GF-D8 (cell line): ENCODE measurements at places on chromosomes 1 and 21.
A peak's percentile ranks its signal among the peaks of the same experiment; 100 is the strongest.

- DNase-seq = peak; percentile 5
Measured at GRCh38 chr1:102693345-102693744, 415.0 kb downstream of the COL11A1 start.

DNA sequence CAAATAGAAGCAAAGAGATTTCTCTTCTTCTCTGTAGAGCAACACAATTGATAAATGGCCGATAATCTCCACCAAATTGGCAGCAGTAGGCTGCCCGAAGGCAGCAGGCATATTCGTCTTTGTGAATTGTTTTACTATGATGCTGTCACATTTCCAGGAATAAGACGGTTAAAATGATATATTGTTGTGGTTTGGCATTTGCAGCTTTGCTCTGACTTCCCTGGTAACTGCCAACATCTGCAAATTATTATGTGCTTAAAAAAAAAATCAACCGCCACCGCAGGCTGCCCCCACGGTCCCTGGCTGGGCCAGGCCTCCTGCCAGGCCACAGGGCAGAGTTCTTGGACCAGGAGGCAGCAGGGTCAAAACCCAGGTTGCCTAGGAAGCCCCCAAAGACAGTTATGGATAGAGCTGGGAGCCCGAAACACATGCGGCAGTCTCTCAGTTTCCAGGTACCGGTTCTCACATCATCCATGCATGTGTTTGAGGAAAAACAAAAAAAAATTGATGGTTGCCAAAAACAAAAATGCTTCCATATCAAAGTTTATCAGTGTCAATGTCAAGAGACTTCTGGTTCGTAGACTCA, 179.3 kb downstream of the ETS2 start:
- DNase-seq = peak; percentile 99

DNA sequence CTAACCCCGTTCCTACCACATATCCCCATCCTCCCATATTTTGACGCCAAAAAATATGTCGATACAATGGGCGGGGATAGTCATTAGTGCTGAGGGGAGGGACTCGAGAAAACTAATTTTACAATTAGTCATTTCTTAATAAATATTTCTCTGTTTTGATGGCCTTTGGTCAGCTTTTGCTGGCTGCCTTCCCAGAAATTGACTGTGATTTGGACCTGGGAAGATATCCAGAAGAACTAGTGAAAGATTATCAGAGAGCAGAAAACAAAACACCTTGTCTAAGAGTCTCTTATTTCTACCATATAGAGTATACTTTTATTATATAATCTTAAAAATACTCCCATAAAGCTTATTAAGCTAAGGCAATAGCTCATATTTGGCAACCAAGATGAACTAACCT, 247.6 kb downstream of the MRPL39 start:
- DNase-seq = no peak

DNA sequence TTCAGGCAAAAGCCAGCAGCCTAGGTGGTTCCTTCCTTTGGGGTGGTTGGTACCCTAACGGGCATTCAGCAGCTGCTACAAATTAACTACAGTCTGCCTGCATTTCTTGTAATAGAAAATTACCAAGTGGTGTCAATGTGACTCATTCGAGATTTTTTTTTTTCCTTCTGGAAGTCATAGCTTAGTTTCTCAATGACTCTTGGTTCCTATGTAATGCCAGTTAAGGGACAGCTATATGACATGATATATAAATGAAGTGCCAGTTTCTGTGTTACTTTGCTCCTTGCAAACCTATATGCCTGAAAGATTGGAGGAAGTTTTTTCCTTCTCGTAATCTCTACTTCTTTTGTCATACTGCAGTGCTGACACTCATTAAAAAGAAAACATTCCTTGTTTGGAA, 2.6 kb downstream of the MGST3 start:
- DNase-seq = no peak

GRCh38 chr1:206774093-206774492, 1.8 kb upstream of the IL10 start:
- no peak for DNase-seq

- no peak for DNase-seq
Measured at GRCh38 chr1:30809514-30810263, 52.1 kb upstream of the LAPTM5 start.

DNA sequence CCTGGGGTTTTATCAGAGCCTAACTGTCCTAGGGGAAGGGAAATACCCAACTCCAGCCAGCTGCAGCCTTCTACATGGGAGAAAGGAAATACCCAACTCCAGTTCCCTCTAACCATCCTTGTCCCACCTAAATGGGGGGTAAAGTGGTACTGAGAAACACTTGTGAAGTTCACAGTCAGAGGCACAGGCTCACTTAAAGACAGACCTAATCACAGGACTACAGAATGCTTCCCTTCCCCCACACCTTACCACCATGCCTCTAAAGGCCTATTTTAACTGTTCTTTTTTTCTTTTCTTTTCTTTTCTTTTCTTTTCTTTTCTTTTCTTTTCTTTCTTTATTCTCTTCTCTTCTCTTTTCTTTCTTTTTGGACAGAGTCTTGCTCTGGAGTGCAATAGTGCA, 324.6 kb downstream of the SPATA17 start:
- DNase-seq = no peak

- no peak for DNase-seq
Measured at GRCh38 chr1:160365325-160365724, 1.5 kb upstream of the NHLH1 start.

GRCh38 chr1:6104631-6105030, 58.9 kb downstream of the KCNAB2 start:
- DNase-seq = no peak

GRCh38 chr1:165068741-165069140, 287.8 kb downstream of the LMX1A start:
- DNase-seq = no peak

DNA sequence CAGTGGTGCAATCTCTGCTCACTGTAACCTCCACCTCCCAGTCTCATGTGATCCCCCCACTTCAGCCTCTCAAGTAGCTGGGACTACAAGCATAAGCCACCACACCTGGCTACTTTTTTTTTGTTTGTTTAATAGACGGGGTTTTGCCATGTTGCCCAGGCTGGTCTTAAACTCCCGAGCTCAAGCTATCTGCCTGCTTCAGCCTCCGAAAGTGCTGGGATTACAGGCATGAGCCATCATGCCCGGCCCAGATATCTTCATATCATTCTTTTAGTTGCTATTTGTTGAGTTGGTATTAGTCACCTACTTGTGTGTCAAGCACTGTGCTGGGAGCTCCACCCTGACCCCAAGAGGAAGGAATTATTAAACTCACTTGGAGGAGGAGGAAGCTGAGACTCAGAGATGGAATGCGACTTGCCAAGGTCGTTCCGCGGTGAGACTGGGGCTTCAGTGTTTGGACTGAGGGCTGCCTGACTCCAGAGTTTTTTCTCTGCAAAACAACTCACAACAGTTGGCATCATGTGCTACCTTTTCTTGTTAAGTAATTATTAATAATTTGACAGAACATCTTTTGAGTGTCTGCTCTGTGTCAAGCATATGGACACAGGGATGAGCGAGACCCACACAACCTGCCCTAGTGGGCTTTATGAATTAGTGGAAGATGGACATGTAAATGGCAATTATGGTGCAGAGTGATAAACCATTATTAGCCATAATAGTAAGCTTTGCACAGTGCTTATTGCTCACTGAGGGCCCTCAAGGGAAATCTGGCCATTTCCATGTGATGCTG, 132.0 kb downstream of the FOXD2 start:
- DNase-seq = no peak

- no peak for DNase-seq
Measured at GRCh38 chr1:3940754-3941345, 40.8 kb upstream of the C1orf174 start.

DNA sequence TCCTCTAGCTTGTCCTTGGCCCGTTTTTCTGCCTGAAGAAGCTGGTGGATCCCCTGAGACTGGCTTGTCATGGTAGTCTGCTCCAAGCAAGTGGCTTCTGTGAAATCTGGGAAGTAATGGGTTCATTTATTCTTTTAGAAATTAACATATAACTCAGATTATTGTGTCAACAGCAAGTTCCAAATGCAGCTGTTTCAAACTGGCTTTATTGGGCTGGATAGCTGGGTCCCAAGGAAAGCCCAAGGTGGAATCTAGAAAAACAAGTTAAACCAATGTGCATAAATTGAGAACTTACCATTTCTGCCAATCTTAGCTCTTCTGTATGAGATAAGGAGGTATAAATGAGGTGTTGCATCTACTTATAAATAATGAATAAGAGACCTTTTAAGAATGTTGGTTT, at the start of gene ATP6V1G3:
ATP6V1G3 (minus strand) TSS at position 101 of the 400 bp plus-strand sequence; CDS start at position 71, 30 bp downstream.
- DNase-seq = no peak

- DNase-seq = no peak
Measured at GRCh38 chr1:56975446-56975845, 9.6 kb upstream of the C8B start.

GRCh38 chr1:178541829-178542553, 29.1 kb downstream of the TEX35 start:
- no peak for DNase-seq

DNA sequence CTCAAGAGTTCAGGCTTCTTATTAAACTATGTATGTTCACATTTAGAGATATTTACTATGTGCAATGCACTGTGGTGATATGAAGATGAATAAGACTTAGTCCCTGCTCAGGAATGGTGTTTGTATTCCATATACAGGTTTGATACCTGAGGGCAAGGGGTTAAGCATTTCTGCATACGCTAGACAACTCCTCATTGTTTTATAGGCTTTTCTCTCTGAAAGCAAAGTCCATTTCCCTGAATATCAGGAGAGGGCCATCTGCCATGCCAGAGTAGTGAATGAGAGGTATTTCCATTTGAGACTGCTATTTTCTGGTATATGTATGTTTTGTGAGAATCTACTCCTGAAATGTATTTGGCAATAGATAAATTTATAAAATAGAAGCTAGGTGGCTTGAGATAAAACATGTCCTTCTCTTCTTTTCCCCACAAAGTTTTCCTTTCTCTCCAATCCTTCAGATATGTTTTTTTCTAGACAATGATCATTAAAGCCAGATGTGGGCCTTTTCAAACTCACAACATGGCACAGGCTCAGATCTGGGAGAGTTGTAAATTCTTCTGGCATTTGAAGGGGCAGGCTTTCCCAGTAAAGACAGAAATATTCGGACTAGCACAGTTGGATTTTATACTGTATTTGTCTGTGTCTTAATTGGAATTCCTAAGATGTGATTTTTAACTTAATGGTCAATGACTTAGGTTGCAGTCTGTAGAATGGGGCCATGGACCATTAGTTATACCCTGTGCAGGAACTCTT, 73.3 kb upstream of the WDR26 start:
- DNase-seq = no peak

GRCh38 chr21:16538936-16539440, 809.2 kb downstream of the USP25 start:
- DNase-seq = no peak

DNA sequence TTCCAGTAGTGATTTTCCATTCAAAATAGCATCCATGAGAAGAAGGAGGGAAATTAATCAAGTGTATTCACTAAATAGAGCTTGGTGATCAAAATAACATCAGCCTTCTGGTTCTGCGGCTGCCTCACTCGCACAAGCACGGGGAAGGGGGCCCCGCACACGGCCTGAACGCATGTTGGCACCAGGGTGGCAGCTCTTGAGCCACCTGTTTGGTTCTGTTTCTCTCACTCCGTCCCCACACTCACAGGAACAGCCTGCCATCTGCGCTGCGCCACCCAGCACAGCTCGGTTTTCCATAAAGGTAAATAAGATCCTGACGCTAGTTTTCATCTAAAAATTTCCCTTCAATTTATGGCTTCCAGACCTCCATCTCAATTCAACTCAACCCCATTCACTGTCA, 49.4 kb downstream of the TIAM1 start:
- no peak for DNase-seq

DNA sequence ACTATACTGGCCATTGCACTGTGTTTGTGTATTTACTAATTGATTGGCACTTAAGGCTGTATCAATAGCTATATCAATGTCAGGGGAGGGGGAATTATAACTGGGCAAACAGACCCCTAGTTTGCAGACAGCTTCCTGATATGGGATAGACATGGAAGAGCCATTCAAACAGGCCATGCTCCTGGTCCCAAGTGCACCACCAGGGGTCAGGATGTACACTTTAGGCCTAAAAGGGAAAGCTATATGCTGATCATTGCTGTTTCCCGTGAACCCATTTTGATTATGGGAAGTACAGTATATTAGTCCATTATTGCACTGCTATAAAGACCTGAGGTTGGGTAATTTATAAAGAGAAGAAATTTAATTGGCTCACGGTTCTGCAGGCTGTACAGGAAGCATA, 124.9 kb upstream of the BACE2 start:
- no peak for DNase-seq

DNA sequence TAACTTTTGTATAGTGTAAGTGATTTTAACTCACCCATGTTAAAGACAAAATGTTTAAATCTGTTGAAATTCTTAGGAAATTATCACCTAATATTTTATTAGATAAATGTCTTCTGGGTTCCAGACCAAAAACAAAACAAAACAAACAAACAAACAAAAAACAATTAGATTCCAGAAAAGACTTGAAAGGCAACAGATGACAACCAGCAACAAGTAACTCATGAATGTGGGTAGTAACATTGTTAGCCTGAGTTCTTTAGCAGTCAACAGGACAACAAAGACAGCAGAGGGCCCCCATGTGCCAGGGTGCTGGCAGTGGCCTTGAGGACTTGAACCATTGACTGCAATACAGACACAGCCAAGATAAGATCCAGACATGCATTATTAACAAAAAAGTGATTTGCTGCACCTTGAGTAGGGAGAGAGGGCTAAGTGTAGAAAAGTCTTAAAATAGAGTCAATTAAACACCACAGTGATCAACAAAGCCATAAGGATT, 2.4 kb upstream of the CD247 start:
- DNase-seq = no peak

DNA sequence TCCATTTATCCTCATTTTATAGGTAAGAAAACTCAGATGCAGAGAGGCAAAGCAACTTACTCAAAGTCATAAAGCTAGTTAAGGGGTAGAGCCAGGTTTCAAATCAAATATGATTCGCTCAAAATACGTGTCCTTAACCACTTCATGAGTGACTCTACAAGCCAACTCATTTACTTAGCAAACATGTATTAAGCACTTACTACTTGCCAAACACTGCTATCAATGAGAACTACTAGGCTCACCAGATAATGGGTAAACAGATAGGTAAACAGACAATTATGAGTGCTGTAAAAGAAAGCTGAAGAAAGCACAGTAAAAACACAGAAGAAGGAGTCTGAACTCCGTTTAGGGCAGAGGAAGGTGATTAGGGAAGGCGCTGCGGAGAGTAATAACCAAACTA, 65.9 kb downstream of the WDR64 start:
- DNase-seq = no peak

DNA sequence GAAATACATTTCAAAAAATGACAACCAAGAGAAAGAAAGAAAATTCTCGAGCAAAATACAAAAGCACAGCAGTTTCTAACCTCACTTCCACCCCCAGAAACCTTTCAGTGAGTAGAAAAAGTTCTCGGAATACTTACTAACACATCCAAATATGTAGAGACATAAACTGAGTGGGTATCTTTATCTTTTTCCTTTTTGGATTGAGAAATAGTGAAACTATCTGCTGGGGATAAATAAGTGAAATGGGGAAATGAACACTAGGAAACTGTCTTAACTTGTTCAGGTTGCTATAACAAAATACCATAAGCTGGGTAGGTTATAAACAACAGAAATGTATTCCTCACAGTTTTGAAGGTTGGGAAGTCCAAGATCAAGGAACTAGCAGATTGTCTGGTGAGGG, 72.0 kb downstream of the VCAM1 start:
- no peak for DNase-seq

GRCh38 chr1:244958593-244958992, 94.2 kb upstream of the HNRNPU start:
- no peak for DNase-seq

GRCh38 chr21:45356653-45357435, 48.1 kb upstream of the COL18A1 start:
- DNase-seq = no peak

GRCh38 chr1:47031059-47031458, 7.6 kb downstream of the CYP4X1 start:
- DNase-seq = no peak

GRCh38 chr1:196376630-196377328, 231.5 kb downstream of the KCNT2 start:
- DNase-seq = no peak
